ENCODE measurements at places on chromosomes 12 and 14.

DNA sequence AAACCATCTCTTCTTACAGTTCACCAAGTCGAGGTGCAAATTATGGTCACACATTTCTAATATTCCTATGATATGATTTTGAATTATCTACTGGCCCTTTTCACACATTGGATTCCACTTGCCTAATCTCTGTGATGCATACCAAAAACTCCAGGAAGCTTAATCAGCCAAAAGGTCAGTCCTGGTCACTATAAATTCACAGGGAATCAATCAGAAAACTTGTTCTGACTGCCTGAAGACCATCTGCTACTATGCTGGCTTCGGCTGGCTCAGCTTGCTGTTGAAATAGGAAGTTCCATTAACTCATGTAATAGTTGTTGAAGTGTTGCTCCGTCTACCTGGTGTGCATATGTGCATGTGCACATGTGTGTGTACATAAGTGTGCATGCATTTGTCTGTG is 142.8 kb upstream of the FLRT2 start:
- no peak for DNase-seq

GRCh38 chr12:72677846-72678245 is 405.7 kb downstream of the TRHDE start:
- DNase-seq, result no peak

DNA sequence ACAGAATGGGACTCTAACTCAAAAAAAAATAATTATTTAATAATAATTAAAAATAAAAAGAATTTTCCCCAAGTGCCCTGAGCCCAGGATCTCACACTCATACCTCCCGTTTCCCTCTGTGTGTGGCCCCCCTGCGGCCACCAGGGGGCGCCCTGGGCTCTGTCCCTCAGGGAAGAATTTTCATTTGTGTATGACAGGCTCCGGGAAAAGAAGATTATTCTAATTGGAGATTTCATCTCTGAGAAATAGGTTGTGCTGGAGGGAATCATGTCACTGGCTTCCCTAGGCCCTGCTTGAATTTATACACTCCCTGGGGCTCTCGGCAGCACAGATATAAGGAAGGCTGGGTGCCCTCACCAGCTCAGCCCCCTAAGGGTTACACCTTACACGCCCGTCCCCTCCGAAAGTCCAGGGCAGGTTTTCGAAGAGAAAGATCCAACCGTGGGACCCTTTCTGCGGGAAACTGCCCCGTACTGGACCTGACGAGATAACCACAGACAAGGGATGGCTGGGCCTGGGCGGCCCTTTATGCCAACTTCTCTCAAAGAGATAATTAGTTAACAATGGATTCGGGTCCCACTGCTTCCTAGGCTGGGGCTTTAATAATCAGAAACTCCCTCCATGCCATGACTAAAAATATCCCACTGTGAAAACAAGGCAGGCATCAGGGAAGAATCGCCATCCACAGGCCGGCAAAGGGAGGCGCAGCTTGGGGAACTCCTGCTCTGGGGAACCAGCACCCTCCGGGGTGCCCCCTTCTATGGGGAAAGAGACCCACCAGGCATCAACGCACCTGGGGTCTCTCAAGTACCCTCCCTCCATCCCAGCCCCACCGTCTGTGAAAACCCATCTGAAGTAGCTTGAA is 80.7 kb downstream of the KDM2B start:
- peak; percentile 88 for DNase-seq

DNA sequence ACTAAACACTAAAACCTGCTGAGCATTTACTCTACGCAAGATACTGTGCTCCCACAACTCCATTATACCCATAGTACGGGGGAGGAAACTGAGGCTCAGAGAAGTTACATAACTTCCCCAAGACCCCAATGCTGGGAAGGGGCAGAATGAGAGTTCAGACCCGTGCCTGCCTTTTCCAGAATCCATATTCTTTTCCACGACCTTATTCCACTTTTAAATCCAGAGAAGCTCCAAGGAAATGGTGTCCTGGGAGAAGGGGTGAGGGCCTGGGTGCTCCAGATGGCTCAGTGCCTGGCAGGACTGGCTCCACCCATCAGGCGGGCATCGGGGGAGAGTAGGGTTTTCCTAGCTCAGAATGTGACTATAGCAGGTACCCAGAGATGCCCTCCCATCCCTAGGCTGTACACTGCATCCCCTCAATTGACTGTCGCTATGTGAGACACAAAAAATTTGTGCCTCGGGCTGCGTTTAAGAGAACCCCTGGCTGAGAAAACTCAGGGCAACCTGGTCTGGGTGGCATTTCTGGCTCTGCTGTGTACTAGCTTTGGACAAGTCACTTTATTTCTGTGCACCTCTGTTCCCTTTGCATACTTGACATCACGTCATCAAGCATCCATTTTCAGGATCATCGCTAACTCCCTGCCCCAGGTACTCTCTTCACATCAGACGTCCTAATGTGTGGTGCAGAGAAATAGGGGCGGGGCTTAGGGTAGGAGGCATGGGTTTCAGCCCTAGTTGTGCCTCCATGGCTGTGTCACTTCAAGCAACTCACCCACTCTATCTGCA is 11.6 kb upstream of the IQSEC3 start:
- DNase-seq, result no peak

GRCh38 chr12:132437943-132438700 is 51.8 kb upstream of the FBRSL1 start:
- DNase-seq, result no peak

All from H1 (cell line).